ENCODE measurements at places on chromosomes 1 and 21. TPM values are rescaled to one million over a fixed set of nuclear protein-coding genes. Genes with fewer than 3 reads are reported as not detected.

GPR161 gene
- polyA plus RNA-seq: not detected

OPRD1 gene
- 0.03 TPM for polyA plus RNA-seq

RBM11 gene
- polyA plus RNA-seq: 2.9 TPM

HES2 gene
- polyA plus RNA-seq: not detected

ARTN gene
- polyA plus RNA-seq: not detected

BNIPL gene
- polyA plus RNA-seq: 0.13 TPM

SMPDL3B gene
- polyA plus RNA-seq: not detected

PCBP3 gene
- 1.4 TPM for polyA plus RNA-seq

RORC gene
- polyA plus RNA-seq: 0.26 TPM
